Activated CD4-positive, alpha-beta T cell treated with anti-CD3 and anti-CD28 coated beads for 1 hour (primary cell): ENCODE measurements at places on chromosomes 2 and 18.

DNA sequence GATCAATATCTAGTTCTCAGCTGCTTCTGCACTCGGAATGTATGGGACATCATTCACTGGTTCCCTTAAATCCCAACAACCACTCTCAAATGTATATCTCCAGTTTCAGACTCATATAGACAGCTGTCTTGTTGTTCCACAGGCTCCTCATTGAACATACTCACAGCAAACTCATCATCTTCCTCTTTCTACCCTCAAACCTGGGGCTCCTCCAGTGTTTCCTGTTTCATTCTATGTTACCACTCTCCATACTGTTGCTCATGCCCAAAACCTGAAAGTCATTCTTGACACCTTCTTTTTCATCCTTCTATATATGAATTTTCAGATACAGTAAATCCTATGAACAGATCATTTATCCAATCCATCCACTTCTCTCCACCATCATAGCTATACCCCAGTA, 18.7 kb upstream of the REL start:
- no peak for DNase-seq

GRCh38 chr18:74778191-74778847, 180.6 kb downstream of the ZNF407 start:
- DNase-seq: no peak

DNA sequence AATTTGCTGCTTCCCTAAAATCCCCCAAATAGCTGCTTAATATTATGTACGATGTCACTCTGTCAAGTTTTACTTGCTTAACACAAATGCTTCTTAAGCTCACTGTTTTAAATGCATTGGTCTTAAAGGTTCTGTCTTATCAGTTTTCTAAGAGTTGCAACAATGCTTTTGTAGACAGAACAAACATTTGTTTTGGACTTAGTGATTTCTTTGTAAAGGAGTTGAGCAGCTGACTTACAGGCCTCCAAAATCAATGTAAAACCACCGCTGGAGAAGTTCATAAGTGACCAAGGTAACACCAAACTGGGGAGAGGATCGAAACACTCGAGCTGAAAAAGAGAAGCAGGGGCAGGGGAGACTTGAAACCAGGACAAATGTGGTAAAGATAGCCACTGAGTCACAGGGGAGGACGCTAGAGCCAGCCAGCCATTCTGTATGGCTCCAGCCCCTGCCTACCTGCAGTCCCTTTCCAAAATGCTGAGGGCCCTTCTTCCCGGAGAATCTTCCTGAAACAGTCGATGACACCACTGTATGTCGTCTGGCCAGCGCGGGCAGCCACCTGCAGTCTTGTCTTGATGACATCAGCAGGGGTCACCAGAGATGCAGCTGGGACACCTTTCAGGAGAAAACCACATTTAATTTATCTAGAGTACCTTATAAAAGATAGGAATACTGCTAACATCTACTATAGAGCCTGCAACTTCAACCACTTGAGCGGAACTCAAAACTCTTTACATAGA, 100.2 kb downstream of the DYNC1I2 start:
- no peak for DNase-seq

GRCh38 chr18:36205166-36205565, 17.9 kb downstream of the MOCOS start:
- no peak for DNase-seq

GRCh38 chr2:186883666-186884065, 34.7 kb upstream of the ZSWIM2 start:
- DNase-seq: no peak

DNA sequence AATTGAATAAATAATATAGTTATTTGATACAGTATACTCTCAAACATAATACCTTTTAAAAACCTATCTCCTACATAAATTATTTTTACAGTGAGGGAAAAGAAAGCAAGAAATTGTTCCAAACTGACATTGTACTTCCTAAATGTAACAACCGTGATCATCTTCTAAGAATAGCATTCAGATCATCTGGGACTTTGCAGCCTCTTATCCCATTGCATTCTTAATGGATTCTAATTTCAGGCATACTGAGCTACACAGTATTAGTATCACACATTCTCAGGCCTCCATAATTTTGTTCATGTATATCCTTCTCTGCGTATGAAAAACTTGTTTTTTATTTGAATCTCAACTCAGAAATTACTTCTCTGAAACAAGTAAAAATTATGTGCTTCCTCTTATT, 1134.7 kb upstream of the CDH2 start:
- no peak for DNase-seq

DNA sequence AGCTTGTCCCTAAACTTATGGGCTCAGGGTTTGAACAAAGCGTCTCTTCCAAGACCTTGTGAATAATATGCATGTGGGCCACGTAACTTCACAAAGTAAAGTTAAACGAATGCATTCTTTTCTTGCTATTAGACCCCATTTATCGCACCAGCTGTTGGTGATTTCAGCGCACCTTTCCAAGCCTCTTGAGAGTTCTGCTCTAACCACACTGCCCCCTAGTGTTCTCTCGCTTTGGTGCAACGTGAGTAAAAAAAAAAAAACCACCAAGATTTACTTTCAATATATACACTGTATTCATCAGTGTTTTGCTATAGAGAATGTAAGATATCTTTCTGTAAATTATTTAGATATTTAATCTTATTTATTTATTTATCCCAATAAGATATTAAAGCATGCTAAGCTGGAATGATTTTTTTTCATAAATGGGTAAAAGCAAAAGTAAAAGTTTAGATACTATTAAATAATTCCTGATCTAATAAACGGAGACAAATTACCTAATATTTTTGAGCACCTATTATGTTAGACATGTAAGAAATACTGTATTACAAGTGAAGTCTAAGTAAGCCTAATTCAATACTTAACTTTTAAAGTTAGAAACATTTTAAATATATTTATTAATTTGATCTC, 459.5 kb downstream of the DLGAP1 start:
- DNase-seq: no peak

GRCh38 chr2:37154785-37155184, 2.0 kb downstream of the EIF2AK2 start:
- no peak for DNase-seq

DNA sequence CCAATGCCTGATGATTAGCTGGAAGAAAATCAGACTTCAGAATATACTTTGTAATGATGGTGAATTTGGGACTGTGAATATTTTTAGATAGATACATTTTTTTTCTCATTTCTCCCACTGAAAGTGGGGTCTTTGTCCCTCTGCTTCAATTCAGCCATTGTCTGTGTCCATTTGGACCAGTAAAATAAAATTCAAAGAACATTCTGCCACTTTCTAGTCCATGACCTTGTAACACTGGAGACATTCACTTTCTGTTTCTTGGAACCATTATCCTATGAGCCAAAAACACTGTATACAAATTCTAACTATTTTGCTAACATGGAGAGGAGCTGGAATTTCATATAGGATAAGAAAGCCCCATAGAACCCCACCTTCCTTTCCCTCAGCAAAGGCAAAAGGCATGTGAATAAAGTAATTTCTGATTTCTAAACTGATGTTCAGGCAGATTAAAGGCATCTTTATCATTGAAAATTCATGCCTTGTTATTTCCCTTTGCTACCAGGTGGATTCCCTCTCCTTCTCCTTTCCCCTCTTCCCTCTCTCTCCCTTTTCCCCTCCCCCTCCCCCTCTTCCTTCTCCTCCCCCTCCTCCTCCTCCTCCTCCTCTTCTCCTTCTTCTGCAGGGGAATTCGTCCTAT, 2010.4 kb upstream of the LRRTM1 start:
- DNase-seq: no peak

DNA sequence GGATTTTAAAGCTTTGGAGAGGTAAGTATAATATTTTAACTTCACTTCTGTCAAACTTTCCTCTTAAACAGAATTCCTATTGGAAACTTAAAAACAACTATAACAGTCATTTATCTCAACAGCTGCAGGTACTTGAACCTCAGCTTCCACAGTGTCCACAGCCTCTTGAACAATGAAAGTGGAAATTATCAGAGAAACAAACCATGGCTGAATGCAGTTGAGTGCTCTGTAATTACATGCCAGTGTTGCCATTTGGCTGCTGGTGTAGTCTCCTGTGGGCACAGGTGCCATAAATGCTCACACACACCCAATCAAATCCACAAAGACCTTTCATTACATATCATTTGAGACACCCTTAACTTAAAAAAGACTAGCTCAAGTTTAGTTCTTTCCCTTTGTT, 125.1 kb downstream of the CPS1 start:
- no peak for DNase-seq

DNA sequence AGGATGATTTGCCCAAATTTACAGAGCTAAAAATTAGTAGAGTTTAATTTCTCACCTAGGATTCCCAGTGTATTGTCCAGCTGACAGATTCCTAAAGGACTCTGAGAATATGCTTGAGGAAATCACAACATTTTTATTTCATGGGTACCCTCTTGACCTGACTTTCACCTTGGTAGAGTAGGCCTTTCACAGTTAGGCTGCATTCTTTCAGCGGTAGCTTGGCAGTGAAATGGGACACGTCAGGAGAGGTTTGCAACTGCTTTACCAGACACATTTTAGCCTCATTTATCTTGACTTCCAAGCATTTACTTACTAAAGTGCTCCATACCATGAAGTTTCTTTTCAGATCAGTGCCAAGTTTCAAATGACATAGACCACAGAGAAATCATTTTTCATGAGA, 937.9 kb upstream of the LRRTM1 start:
- no peak for DNase-seq
